RPMI7951 (cell line): ENCODE measurements at places on chromosomes 13 and 19. TPM values are rescaled to one million over a fixed set of nuclear protein-coding genes. Genes with fewer than 3 reads are reported as not detected.
A peak's percentile ranks its signal among the peaks of the same experiment; 100 is the strongest.

GRCh38 chr19:58544591-58545285 lies 874 bp downstream of the TRIM28 start:
- DNase-seq, result peak; percentile 59

DNA sequence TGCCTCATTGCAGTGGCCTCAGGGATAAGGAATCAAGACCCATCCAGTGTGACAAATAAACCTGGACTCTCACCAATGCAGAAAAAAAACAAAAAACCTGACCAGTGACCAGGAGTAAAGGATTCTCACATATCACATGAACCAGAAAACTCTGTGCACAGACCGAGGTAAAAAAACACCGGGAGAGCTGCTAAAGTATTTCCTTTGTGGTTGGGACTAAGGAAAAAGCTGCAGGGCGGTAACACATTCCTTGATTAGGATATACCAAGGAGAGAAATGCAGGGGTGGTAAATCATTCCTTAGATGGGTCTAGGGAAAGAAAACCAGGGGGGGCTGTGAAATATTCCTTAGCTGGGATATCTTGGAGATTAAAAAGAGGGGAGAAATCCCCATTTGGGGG lies 64.8 kb upstream of the ZNF85 start:
- no peak for DNase-seq

The ERICH4 gene
- not detected in 2 replicates for total RNA-seq

The RDH8 gene
- total RNA-seq, result 0.12 TPM in 1 of 2 replicates, not detected in the other

The KIR2DL4 gene
- total RNA-seq, result not detected in 2 replicates

GRCh38 chr13:84567848-84568247 lies 685.6 kb upstream of the SLITRK1 start:
- DNase-seq, result no peak

GRCh38 chr19:8355631-8356402 lies 8.1 kb upstream of the ANGPTL4 start:
- peak; percentile 100 for DNase-seq

GRCh38 chr19:1855040-1855827 lies 7.0 kb upstream of the REXO1 start:
- peak; percentile 90 for DNase-seq

DNA sequence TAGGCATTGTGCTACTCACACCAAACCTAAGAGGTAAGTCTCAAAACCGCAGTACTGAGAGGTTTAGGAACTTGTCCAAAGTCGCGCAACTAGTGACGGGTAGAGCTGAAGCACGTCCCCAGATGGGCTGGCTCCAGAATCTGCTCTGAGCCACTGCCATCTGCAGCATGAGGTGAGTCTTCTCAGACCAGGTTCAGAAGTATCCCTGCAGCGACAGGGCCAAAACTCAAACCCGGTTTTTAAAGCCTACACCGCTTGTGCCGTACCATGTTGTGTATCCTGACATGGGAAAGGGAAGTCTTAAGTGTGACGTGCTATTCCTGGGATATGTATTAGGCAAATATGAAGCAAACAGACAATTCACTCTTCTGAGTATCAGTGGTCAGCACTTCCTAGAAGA lies 45.1 kb downstream of the ATP7B start:
- no peak for DNase-seq

DNA sequence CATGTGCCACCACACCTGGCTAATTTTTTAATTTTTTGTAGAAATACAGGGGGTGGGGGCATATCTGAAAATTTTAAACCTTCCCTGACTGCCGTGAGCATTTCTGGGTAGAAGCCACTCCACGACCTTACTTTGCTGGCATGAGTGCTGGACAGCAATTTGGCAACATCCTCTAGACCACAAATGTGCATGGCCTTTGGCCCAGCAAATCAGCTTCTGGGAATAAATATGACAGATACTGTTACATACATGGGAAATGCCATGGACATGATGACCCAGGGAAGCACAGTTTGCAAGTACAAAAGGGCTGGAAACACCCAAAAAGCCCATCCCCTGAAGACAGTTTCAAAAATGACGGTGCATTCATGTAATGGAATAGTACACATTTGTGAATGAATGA lies 3.2 kb upstream of the PVR start:
- peak; percentile 76 for DNase-seq

The TUBB4A gene
- total RNA-seq, result 0.20 TPM in 1 of 2 replicates, not detected in the other

DNA sequence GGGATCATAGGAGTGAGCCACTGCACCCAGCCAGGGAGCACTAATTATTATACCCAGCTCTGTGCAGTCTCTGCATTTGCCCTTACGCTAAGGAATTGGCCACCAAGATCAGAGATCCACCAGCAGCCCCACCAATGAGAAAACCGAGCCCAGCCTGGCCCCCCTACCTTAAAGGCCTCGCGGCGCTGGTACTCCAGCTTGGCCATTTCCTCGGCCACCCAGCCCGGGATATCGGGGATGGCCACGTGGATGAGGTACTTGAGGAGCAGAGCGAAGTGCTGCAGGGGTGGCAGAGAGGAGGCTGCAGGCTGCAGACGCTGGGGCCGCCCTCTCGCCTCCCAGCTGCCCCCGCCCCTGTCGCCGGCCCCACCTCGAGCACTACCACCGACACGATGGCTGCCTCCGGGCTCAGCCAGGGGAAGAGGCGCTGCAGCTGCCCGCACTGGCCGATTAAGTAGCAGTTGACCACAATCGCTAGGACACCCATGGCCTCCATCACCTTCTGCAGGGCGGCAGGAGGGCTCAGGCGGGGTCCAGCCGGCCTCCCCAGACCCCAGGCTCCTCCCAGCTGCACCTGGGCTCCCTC lies 7.5 kb downstream of the ANO8 start:
- DNase-seq, result no peak

DNA sequence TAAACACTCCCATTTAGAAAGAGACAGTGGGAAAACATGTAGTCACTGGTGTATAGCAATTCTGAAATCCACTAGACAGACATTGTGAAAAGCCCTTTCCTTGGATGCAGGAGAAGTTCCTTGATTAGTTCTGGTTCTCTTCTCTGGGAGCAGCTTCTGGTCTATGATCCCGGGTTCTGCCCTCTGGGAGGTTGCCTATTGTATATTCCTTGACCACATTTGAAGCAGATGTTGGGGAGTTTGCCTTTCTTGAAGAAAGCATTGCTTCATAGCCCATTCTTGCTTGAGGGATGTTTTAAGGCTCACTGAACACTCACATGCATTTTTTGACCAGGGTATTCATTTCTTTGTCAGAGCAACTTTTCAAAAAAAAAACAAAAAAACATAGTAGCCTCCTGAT lies 211.9 kb downstream of the NDFIP2 start:
- peak; percentile 63 for DNase-seq

DNA sequence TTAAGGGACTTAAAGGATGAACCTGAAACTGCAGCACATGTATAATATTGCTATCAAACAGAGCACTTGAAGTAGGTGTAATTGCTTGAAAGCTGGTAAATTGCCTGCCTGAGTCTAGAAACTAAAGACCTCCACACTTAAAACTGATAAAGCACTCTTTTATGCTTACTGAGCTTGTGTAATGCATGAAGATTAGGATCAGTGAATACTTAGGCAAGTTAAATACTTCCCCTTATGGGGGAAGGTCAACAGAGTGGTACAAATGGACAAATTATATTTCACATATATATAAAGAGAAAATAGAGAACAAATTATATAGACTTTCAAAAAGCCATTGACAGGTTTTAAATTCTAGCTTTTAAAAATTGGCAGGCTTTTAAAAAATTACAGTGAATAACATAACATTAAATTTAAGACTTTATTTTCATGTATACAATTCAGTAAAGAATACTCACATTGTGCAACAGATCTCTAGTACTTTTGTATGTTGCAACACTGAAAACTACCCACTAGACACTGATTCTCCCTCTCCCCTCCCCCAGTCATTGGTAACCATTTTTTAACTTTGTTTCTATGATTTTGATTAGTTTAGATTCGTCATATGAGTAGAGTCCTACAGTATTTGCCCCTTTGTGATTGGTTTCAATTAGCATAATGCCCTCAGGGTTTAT lies 23.9 kb downstream of the PIBF1 start:
- no peak for DNase-seq

DNA sequence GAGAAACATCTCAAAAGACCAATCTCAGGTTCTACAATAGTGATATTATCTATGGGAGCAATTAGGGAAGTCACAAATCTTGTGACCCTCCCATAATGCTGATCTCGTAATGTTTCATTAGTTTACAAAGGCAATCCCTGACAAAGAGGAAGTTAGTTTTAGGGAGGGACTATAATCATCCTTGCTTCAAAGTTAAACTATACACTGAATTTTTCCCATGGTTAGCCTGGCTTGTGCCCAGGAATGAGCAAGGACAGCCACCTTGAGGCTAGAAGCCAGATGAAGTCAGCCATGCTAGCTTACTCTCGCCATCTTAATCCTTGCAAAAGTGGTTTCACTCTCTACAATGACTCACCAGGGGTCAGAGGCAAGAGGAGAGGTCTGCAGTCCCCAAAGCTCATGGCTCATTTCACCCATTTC lies 5.4 kb downstream of the CEACAM3 start:
- DNase-seq, result peak; percentile 10

The ONECUT3 gene
- not detected in 2 replicates for total RNA-seq

The SLC25A41 gene
- total RNA-seq, result not detected in 2 replicates

The S1PR4 gene
- total RNA-seq, result not detected in 2 replicates

- peak; percentile 61 for DNase-seq
Measured at GRCh38 chr13:101181076-101181685, 235.1 kb downstream of the NALCN start.

DNA sequence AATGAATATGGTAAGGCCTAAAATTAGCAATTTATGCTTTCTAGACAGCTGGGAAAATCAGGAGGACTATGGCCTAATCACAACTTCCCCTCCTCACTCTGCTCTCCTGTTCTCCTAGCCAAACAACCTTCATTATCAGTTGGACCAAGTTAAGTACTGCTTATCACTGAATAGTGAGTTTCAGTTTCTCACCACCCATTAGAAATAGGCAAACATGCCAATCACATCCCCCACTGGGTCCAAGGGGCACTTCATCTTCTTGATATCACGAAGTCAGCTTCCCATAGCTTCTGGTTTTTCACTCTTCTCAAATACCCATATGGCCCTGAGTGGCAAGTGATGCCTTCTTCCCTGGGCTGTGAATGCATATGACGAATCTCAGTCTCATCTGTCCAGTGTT lies 689.6 kb downstream of the SLITRK5 start:
- no peak for DNase-seq

The NPAS1 gene
- not detected in 2 replicates for total RNA-seq

DNA sequence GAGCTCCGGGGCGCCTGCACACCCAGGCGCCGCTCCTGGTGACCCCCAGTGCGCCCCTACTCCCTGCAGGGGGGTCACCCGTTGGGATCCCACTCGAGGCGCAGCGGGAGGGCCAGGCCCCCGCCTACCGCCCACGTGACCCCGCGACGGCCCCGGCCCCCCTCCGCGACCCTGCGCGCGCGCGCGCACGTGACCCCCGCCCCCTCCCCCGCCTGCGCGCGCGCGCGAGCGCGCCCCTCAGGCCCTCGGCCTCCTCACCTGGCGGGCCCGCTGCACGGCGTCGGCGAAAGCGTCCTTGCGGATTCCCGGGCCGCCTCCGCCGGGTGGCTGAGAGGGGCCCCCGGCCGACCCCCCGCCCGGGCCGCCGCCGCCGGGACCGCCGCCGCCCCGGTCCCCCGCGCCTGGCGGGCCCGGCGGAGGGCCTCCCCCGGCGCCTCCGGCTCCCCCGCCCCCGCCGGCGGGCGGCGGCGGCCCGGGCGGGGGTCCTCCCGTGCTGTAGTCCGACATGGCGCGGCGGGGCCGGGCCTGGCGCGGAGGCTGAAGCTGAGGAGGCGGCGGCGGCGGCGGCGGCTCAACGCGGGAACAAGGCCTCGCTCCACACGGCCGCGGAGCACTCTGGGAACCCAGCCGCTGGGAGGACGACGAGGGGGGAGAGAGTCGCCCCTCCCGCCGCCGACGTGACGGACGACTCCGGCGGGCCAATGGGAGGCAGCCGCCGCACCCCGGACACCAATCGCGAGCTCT lies at the start of gene KHSRP:
Gene KHSRP, minus strand, starts transcription at position 617 of the 744 bp plus-strand sequence. Its CDS starts 110 bp downstream, at position 507.
- DNase-seq, result no peak

The SH2D3A gene
- not detected in 2 replicates for total RNA-seq

GRCh38 chr19:12730064-12730463 lies 4.4 kb downstream of the TRIR start:
- no peak for DNase-seq

DNA sequence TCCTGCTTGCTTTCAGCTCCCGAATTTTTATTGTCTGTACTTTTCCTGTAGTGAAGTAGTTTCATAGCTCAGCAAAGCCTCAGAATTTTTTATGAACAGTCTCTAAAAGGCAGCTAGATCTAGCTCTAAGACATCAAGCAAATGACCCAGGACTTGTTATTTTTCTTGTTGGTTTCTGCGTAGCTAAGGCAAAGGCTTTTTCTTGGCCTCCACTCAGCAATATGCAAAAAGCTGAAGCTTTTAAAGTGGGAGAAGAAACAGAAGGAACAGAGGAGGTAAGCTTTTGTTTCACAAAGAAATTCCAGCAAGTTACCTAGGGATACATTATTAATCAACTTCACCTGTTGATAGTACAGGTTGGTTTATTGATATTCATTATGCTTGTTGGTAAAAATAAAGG lies 235.9 kb downstream of the PCDH20 start:
- DNase-seq, result no peak

- DNase-seq, result no peak
Measured at GRCh38 chr13:90806016-90806615, 541.4 kb upstream of the MIR17HG start.

GRCh38 chr19:55621205-55621672 lies 3.1 kb downstream of the ZNF784 start:
- no peak for DNase-seq

The FAM83E gene
- 1.6 TPM in 1 of 2 replicates, not detected in the other for total RNA-seq

The SMAD9 gene
- total RNA-seq, result 0.12 TPM in 1 of 2 replicates, not detected in the other

DNA sequence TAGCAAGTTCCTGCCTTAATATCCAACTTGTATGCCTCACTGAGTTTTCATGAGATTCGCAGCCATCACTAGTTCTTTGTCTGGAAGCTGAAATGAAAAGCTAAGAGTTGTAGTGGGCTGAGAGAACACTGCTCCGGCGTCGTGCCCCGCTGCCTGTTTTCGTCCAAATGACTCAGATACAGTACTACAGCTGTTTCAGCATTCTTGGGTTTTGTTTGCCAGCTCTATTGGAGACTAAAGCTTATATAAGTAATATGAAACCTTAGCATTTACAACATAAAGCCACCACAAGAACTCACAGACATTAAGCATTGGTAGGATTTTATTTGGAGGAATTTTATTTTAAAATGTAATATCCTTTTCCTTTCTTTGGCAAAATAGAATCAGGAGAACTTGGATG lies 299.7 kb downstream of the DLEU7 start:
- DNase-seq, result peak; percentile 77

DNA sequence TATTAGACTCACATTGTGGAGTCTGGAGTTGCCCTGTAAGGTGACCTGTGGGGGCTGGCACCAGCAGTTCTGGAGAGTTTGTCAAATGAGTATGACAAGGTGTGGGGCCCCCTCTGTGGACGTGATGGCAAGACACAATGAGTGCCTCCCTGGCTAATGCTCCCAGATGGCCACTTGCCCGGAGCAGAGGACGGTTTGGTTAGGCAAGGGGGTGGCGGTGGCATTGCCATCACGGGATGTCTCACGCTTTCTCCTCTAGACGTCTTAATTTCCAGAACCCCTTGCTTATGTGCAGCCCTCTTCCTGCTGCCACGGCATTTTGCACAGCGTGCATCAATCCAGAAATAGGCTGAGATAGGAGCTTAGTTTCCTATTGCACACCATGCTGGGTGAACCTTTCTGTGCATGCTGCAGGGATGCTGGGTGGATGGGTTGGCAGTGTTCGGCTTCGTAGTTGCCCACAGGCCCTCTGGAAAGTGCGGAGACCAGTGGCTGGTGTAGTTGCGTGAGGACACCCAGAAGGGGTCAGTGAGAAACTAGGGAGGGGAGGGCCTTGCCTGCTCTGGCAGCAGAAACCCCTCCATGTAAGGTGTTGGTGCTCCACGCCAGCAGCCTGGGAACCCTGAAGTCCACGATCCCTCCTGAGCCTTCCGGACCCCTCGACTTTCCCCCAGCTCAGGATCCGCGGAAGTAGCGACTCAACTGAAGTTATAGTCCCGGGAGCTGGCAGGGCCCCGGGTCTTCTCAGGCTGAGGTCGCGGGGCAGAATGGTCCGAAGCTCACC lies 18.1 kb upstream of the LRP3 start:
- peak; percentile 39 for DNase-seq
